ENCODE measurements at places on chromosomes 3 and 15.

GRCh38 chr15:47618241-47618640 lies 99.1 kb upstream of the SEMA6D start:
- DNase-seq: no peak
- no peak overlapping the region for H3K27ac ChIP-seq
- H3K36me3 ChIP-seq: no peaks in the 10 kb centered on the region
- no peaks in the 10 kb centered on the region for H3K27me3 ChIP-seq
- H3K4me1 ChIP-seq: no peaks in the 10 kb centered on the region
- no peak overlapping the region for H3K4me3 ChIP-seq

- H3K4me1 ChIP-seq: peaks cover 6% of the 10 kb centered on the region
- H3K4me3 ChIP-seq: no peak overlapping the region
- H3K27me3 ChIP-seq: peaks cover 93% of the 10 kb centered on the region
Observed at GRCh38 chr15:96354731-96355567, 24.4 kb downstream of the NR2F2 start.

DNA sequence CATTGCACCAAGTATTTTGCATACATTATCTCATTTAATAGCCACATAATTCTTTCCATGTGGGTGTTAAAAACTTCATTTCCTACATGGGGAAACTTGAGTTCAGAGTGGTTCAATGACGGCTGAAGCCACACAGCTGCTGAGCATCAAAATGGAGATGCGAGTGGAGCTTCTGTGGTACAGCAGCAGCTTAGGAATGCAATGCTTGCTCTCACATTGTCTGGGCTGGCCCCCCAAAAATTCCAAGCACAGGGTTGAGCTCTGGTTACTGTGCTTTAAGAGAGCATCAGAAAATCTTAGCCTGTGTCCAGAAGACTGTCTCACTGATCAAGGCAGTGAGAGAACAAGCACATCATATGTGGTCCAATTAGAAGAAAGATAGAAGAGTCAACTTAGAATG lies 57.4 kb upstream of the GADL1 start:
- DNase-seq: no peak
- H3K27ac ChIP-seq: no peak overlapping the region
- H3K27me3 ChIP-seq: no peaks in the 10 kb centered on the region
- H3K4me3 ChIP-seq: no peak overlapping the region
- H3K4me1 ChIP-seq: no peaks in the 10 kb centered on the region

GRCh38 chr15:33138000-33138399 lies 56.5 kb downstream of the FMN1 start:
- H3K27ac ChIP-seq: no peak overlapping the region
- H3K4me1 ChIP-seq: no peaks in the 10 kb centered on the region
- H3K4me3 ChIP-seq: no peak overlapping the region
- DNase-seq: no peak
- H3K36me3 ChIP-seq: no peaks in the 10 kb centered on the region

DNA sequence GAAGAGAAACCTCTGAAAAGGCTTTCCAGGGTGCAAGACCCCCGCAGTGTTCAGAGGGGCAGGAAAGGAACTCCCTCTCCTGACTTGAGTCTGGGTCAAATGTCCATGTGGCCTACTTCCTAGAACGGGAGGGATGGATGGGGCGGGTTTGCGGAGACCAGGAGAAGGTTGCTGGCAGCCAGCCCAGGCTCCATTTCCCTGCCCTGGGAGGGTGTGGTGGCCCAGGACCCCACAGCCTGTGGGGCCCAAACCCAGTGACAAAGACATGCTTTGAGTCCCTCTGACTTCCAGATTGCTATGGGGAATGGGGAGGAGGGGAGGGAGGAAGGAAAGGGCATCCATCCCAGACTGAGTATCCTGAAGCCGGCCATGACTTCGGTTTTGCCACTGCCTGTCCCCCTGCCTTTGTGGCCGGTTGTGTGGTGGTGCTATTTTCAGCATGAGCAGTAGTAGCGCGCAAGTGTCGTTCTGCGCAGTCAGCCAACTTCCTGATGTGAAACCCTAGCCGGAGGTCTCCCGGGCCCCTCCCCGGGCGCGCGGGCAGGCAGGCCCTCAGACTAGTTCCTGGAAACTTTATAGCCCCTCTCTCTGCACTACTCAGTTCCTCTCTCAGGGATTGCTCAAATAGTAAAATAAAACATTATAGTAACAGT lies 24.4 kb downstream of the MAGEF1 start:
- no peak overlapping the region for H3K4me3 ChIP-seq
- no peak overlapping the region for H3K27ac ChIP-seq
- no peaks in the 10 kb centered on the region for H3K27me3 ChIP-seq
- DNase-seq: no peak

DNA sequence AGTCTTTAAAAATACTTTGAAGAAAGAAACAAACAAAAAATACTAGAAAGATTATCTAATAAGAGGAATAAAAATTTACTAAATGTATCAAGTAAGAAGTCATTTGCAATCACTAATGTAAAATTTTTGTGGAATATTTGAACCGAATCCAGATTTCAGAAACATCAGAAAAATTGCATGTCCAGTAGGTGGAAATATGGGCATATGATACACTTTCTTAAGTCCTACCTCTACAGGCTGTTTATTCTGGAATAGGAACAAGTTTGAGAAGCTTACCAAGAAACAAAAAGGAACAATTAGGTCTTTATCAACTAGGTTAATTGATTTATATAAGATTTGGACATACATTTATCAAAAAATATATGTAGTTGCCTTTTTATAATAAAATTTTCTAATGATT lies 292.9 kb upstream of the ROBO1 start:
- no peaks in the 10 kb centered on the region for H3K4me1 ChIP-seq
- DNase-seq: no peak
- H3K36me3 ChIP-seq: no peaks in the 10 kb centered on the region
- H3K4me3 ChIP-seq: no peak overlapping the region
- no peak overlapping the region for H3K27ac ChIP-seq
